Lower leg skin (tissue), 4 donors: ENCODE measurements at places on chromosomes 12 and 14. TPM values are rescaled to one million over a fixed set of nuclear protein-coding genes. Genes with fewer than 3 reads are reported as not detected.
A peak's percentile ranks its signal among the peaks of the same experiment; 100 is the strongest.

DNA sequence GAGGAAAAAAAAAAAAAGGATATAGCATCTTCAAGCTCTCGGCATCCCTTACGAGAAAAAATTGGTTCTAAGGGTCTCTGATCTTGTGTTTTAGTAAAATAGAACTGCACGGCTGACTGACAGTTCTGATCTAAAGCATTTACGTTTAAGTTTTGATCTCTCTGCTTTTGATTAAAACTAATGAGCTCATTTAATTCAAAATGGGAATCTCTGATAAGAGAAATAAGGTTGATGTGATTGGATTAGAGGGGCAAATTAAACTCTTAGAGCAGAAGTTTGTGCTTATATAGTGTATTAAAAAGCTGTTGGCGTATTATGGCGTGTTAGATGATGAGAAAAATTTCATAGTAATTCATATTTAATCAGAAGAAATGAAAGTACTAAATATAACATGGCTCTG is 217.6 kb downstream of the EGLN3 start:
- DNase-seq = no peak

DNA sequence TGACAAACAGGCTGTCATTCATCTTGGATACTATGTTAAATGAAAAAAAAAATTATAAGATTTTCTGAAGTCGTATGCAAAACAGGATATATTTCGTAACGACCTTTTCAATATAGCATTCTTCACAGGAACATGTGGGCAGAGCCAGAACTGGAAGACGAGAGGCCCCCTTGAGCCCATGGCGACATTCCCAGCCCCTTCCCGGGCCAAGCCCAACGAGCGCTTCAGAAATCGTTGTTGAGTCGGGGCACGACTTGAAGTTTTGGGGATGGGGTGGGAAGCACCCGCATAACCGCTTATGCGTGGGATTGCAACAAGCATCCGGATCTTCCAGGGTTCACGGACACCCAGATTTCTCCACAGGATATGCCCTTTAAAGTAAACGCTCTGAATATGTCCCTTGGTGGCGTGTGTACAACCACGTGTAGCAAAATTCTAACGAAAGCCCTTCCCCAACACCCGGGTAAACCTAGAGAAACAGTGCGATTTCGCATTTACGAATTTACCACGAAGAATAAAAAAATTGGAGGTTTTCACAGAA is 736 bp downstream of the C14orf39 start:
- no peak for DNase-seq

- DNase-seq = peak; percentile 53
Measured at GRCh38 chr14:94379291-94380224, 8.8 kb downstream of the SERPINA1 start.

- no peak for DNase-seq
Measured at GRCh38 chr14:51248016-51248987, 8.3 kb downstream of the TMX1 start.

DNA sequence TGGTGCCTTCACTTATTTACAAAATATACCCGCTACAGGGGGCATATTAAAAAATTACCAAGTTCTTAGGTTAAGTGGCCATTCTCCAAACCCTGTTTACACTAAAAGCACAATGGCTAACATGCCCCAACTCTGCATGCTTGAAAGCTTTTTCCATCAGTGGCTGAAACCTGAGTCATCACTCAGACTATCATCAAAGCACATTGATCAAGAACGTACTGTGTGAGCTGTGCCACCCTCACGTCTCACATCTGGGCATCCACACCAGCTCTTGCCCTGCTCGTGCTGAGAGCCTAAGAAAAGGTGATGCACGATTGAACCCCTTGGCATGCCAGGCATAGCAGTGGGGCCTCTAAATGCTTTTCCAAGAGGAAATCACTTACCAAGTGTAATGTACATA is 13.2 kb downstream of the AQP6 start:
- peak; percentile 21 for DNase-seq

Gene CDK2
- 24.1 TPM for total RNA-seq

DNA sequence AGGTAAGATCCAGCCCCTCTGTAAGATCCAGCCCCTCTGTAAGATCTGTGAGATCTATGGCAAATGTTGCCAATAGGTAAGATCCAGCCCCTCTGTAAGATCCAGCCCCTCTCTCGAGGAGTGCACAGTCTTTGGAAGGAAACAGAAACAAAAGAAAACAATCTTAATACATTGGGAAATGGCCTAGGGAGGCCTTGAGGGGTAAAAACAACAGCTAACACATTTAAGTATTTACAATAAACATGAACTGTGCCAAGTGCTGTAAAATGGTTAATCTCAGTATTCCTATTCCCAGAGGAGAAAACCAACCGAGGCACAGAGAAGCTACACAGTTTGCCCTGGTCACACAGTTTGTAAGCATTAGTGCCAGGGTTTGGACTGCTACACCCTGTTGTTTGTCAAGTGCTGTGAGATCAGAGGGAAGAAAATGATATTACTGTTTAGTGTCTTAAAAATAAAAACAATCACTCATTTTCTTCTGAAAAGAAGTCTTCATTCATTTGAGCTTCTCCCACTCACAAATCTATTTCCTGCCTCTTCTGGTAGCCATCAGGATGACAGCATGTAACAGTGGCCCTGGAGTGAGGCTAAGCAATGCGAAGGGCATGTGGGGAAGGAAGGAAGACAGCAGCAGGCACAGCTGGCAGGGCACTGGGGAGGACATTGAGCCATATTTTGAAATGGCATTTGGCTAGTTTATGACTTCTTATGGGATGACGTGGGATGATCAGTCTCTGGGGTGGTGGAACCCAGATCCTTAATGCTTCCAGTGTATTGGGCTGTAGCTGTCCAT is 118.7 kb upstream of the PTPRQ start:
- no peak for DNase-seq

GRCh38 chr12:89084751-89085150 is 267.6 kb downstream of the DUSP6 start:
- DNase-seq = no peak

Gene SMCO3
- total RNA-seq = 0.34 TPM

- DNase-seq = no peak
Measured at GRCh38 chr12:46558677-46559076, 186.1 kb upstream of the SLC38A2 start.

Gene TMEM119
- total RNA-seq = 10.3 TPM

DNA sequence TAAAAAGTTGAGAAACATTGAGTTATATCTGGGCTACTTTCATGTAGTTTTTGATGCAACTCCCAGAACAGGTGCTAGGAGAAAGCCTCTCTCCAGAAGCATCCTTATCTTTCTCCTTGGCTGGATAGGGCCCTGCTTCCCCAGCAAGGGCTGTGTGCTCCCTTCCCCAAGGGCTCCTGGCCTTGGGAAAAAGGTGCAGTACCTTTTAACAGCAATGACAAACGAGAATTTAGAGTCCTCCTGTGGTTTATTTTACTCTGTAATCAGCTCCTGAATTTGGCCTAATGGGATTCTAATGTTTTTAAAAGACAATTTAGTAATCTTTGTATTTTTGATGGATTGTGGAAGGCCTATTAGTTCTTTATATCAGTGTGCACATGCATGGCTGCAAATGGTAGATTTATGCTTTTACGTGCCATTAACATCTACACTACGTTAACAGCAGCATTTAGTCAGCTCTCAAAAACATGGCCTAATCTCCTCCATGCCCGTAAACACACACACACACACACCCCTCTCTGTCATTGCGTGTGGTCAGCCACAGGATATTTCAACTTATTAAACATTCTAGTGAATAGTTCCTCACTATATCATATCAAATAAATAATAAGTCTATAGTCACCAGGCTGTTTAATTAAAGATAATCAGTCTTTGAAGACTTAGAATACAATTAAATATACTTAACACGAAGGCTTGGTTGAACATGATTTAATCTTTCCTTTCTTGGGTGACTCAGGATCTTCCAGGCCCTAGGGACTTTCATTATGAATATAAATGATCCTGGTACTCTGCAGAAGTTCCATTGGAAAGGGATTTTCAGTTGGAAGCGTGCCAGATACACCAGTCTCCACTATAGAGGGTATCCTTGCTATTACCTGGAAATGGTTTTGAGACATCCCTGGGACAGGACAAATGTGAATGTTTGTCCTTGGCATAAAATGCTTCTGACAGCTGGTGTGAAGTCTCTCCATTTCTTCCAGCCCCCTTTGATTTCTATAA is 181.4 kb upstream of the PWP1 start:
- DNase-seq = no peak

GRCh38 chr12:78004249-78005093 is 173.8 kb downstream of the NAV3 start:
- no peak for DNase-seq

DNA sequence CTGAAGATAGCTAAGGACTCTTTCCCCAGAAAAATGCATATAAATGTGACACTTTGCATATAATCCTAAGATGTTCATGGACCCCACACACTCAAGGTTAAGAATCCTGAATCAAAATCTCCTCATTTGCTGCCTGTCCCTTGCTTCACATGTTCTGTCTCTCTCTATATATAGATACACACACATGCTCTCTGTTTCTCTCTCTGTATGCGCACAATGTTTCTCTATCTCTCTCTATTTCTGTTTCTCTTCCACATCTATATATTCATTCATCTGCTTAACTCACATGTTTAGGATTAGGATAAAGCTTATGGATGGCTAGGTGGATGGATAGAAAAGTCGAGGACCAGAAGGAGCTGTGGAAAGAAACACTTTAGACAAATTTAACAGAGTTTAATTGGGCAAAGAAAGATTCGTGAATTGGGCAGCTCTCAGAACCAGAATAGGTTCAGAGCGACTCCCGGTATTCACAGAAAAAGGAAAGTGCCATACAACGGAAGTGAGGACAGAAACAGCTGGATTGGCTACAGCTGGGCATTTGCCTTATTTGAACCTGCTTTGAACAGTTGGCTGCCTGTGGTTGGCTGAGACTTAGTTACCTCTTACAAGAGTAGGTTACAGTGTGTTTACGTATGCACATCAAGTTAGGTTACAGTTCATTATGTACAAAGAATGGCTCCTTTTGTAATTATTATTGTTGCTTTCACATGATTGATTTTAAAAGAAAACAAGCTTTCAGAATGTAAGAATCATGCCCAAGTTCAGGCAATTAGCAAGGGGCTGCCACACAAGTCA is 57.6 kb downstream of the EMP1 start:
- no peak for DNase-seq

GRCh38 chr14:105384041-105384557 is 14.2 kb upstream of the TEX22 start:
- DNase-seq = no peak

- no peak for DNase-seq
Measured at GRCh38 chr14:28102001-28102400, 664.6 kb upstream of the FOXG1 start.

DNA sequence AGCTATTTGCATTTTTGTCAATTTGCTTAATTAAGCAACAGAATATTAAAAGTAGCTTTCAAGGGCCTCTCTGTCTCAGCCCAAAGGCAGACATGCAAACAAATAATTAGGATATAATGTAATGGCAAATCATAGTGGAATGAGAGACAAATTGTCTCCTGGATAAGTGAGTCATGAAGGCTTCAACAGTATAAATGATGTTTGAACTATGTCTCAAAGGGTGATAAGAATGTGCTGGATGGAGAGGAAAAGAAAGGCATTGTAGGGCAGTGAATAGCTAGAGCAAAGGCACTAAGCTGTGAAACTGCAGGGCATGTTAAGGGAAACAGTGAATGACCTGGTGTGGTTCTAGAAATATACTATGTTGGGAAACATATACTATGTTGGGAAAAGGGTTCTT is 53.5 kb upstream of the PPP1R12A start:
- no peak for DNase-seq

DNA sequence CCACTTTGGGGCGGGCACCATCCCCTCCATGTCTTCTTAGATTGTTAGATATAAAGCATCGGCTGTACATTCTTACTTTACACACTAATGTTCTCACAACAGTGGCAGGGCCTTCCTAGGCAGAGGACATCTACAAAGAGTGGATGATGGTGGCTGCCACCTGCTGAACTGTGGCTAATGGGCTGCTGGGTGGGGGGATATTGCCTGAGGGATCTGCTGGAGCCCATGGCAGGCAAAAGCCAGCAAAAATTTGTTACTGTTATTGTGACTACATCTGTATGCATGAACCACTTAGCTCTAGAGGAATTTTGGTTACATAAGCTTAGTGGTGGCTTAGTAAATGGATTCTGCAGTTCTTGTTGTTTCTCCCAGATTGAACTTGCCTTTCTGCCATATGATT is 52.6 kb downstream of the DIP2B start:
- DNase-seq = no peak

DNA sequence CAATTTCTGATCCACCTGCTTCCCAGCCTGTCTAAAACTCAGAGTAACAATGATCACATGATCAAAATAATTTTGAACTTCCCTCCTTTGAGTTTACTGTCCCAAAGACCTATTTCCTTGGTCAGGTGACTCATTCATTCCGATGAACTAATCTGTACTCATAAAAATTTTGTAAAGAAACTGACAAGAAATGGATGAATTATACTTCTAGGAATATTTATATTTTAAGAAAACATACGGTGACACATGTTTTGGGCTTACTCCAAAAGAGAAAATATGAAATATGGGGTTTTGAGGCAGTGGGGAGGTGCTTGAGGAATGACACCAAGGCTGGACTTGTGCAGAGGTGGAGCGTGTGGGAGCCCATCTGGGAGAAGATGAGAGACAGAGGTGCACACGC is 42.0 kb downstream of the GUCY2C start:
- DNase-seq = no peak

DNA sequence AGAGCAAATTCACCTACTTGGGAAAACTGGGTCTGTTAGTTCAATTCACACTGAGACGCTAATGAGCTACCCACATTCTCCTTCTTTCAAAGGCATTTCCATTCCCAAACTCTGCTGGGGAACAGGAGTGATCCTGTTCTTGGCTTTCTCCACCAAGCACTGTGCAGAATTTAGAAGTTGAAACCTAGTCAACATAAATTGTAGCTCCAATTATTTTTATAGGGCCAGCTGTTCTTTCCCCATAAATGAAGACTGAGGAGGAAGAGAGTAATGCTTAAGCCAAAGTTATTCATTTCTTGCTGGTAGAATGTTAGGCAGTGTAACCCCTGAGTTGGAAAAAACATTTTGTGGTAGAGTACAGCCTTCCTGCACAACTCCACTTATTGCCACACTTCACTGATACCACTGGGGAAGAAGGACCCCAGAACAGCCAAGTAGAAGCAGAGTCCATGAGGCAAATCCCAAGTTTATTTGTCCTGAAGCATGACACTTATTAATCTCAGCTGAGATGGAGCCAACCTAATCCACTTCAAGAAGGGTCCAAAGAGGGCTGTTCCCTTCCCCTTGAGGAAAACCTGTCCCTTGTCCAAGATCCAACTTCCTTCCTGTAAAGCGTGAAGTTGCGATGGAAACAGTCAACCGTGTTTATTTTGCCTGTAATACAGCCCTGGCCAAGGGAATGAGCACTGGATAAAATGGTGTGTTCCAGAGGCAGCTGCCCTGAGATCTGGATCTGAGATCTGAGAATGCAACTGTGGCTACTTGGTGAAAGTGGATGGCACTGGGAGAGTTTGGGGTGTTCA is 151.8 kb downstream of the TBX5 start:
- DNase-seq = no peak
